NCI-H2107 (cell line): ENCODE measurements at places on chromosomes 5 and 9.

DNA sequence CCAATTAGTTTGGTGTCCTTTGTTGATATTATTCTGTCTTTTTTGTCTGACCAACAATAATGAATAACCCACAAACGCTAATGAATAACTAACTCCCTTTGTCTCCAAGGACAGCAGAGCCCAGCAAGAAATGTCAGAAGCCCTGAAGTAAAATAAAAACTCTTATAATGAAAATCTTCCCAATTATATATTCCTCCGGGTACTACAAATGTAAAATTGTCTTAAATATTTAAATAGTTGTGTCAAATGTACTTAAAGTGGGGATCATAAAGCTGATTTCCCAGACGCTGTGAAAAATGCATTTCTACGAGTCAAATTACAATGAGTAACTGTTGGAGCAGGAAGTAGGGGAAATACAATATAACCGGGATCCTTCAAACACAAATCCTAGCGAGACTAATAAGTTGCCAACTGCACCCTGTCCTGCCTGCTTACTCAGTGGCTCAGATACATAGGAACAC lies 22.3 kb downstream of the GLIS3 start:
- DNase-seq: no peak

GRCh38 chr5:103340717-103341388 lies 82.3 kb downstream of the MACIR start:
- DNase-seq: no peak

DNA sequence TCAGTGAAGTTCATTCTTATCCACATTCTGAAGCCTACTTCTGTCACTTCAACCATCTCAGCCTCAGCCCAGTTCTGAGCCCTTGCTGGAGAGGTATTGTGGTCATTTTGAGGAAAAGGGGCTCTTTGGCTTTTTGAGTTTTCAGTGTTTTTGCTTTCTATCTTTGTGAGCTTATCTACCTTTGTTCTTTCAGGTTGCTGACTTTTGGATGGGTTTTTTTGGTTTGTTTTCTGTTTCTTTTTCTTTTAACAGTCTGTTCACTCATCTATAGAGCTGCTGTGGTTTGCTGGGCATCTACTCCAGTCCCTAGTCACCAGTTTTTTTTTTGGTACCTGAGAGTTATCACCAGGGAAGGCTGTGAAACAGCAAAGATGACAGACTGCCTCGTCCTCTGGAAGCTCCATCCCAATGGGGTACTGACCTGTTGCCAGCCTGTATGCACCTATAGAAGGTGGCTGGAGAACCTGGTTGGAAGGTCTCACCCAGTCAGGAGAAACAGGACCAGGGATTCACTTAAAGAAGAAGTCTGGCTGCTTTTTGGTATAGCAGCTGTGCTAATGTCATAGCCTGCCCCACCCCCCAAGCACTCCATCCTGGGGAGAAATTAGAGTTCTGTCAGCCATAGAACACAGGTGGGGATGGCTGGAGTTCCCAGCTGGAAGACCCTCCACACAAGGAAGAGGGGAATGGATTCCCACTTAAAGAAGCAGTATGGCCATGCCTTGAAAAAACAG lies 138.6 kb upstream of the TSLP start:
- no peak for DNase-seq

GRCh38 chr5:146344155-146345118 lies 5.8 kb downstream of the POU4F3 start:
- no peak for DNase-seq

GRCh38 chr9:111405701-111406100 lies 75.7 kb upstream of the OR2K2 start:
- DNase-seq: no peak

GRCh38 chr9:87097238-87097637 lies 149.9 kb upstream of the GAS1 start:
- DNase-seq: no peak

DNA sequence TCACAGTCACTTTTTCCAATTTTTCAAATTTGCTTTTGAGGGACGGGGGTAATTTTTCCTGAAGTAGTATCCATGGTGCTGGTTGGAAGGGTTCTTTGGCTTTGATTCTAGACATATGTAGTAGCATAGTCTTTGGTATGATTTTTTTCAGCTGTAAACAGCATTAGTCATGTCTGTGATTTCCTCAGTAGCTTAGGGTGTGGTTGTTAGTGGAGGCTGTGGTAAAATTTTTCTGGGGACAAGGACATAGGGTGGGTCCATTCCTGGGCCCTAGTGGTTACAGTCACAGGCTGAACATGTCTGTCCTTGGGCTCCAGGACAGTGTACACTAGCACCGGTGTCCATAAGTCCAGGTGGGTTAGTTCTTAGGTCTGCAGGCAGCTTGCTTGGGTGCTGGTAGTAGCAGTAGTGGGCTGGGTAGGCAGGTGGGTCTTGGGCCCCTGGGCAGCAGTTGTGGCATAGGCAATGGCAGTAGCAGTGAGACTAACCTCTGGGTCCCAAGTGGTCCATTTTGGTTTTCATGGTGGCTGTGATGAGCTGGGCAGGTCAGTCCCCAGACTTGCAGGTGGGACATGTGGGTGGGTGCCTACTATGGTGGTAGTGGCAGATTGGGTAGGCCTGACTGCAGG lies 100.0 kb upstream of the CXCL14 start:
- no peak for DNase-seq

DNA sequence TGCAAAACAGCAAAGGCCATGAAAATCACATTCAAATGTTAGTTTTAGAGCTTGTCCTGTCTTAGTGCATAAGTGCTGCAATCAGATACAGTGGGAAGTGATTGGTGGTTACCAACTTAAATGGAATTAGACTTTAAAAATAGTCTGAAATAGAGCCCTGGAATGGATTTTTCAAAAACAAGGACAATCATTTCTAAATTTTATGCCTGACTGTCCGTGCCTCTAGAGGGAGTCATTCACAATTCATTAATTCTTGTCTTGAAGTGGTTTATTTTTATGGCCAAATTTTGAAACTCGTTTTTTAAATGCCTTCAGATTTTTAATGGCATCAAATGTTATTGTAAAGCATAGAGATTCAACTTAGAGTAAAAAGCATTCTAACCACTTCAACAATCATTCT lies 561.8 kb upstream of the DAB2 start:
- DNase-seq: no peak

DNA sequence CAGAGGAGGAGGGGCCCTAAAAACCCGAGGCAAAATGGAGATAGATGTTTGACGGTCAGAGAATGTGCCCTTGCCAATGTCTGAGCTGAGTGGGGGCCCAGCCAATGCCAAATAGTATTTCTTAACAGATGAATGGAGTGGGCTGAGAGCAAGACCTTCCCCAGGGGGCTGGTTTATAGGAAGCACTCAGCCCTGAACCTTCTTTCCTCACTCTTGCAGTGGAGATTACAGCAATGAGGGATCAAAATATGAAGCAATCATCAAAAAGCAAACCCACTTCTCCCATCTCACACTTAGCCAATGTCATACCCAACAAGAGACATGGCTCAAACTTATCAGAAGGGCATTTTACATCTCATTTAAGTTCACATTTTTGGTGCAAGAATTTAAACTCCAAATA lies 350.3 kb downstream of the GADD45G start:
- no peak for DNase-seq

DNA sequence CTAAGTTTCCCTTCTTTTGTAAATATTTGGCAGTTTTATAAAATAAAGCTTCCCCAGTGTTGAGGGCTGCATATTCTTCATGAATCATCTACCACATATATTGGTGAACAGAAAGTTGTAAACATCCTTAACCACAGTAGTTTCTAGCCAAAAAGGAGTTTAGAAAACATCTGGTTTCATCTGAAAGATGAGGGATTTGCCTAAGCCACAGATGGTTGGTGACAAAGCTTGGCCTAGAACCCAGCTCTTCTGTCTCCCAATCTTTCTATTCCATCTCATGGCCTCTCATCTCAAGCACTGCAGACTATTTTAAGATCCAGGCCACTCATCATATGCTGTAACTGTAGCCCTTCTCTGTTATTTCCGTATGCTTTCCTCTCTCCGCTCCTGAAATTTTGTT lies 232.3 kb upstream of the TRPM3 start:
- no peak for DNase-seq

- no peak for DNase-seq
Observed at GRCh38 chr5:72451741-72452505, 55.3 kb downstream of the ZNF366 start.

DNA sequence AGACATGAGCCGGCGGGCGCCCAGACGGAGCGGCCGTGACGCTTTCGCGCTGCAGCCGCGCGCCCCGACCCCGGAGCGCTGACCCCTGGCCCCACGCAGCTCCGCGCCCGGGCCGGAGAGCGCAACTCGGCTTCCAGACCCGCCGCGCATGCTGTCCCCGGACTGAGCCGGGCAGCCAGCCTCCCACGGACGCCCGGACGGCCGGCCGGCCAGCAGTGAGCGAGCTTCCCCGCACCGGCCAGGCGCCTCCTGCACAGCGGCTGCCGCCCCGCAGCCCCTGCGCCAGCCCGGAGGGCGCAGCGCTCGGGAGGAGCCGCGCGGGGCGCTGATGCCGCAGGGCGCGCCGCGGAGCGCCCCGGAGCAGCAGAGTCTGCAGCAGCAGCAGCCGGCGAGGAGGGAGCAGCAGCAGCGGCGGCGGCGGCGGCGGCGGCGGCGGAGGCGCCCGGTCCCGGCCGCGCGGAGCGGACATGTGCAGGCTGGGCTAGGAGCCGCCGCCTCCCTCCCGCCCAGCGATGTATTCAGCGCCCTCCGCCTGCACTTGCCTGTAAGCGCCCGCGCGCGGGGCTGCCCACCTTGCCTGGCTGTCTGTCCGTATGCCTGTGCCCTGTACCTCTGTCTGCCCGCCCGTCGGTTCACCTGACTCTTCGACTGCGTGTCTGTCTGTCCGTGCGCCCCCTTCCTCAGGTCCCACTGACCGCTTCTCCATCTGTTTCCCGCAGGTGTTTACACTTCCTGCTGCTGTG lies 412 bp downstream of the FGF18 start:
- DNase-seq: no peak

DNA sequence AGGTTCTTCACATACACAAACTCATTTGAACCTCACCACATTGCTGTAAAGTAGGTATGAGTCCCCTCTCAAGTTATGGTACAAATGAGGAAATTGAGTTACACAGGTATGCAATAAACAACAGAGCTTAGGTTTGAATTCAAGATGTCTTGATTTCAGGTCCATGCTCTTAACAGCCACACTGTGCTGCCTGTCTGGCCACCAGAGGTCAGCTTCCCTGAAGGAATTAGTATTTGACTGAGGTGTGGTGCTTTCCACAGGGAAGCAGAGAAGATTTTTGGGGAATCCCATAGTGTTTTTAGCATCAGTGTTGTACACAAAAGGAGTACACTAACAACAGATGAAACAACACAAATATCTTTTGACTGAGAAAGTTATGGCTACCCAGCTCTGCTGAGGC lies 94.4 kb upstream of the ITGA1 start:
- no peak for DNase-seq

GRCh38 chr5:154446195-154447088 lies 645 bp downstream of the SAP30L start:
- no peak for DNase-seq

DNA sequence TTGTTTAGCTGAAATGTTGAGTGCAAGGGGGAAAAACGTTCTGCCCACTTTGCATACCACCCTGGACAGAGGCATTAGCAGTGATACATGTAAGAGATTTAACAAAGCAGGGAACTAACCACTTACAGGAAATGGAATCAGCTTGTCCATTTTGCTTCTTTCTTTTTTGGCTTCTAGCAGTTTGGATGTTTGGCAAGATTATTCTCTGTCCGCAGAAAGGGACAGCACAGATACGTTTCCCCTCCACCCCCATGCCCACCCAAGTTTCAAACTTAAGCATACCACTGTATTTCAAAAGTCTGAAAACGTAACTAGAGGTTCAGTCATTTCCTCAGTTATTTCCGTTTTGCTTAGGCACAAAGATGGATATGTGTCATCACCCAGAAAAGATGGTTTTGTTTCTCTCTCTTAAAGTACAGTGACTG lies 118.4 kb downstream of the GDNF start:
- DNase-seq: no peak

DNA sequence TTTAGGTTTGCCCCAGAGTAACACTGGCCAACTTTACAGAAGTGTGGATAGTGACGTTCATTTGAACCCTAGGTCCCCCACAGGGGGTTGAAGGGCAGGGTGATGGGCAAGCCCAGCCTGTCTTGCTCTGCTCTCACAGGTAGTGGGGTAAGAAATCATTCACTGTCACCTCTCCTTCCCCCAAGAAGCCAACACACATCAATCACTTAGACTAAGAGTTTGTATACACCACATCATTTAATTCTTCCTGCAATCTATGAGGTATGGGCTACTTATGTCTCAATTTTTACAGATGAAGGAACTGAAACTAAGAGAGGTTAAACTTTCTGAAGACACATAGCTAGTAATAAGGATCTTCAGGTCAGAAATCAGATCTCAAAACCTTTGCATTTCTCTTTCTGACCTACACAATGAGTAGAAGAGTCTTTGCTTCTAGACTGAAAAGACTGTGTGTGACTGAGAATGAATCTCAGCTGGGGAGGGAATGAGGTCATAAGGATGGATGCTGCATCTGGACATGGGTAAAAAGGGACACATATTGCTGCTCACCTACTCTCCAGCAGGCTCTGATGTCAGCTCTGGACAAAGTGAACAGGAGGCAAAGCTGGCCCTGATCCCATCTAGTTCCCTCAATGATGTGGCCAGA lies 81.0 kb upstream of the EQTN start:
- DNase-seq: no peak

- no peak for DNase-seq
Observed at GRCh38 chr5:88826646-88827585, 56.1 kb downstream of the MEF2C start.

DNA sequence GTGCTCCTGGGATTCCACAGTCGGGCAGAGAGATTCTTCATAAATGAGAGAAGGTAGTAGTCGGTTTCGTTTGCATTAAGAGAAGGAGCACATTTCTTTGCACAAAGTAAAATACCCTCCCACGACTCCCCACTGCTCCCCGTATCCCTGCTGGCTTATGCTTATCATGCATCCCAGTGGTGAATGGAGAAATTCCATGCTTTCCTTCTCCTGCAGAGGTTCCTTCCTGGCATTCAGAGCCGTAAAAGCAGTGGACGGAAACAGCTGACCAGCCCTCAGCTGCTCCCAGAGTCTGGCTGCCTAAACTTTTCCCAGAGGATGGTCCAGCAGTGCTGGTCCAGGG lies 93.1 kb downstream of the C9orf152 start:
- DNase-seq: no peak

DNA sequence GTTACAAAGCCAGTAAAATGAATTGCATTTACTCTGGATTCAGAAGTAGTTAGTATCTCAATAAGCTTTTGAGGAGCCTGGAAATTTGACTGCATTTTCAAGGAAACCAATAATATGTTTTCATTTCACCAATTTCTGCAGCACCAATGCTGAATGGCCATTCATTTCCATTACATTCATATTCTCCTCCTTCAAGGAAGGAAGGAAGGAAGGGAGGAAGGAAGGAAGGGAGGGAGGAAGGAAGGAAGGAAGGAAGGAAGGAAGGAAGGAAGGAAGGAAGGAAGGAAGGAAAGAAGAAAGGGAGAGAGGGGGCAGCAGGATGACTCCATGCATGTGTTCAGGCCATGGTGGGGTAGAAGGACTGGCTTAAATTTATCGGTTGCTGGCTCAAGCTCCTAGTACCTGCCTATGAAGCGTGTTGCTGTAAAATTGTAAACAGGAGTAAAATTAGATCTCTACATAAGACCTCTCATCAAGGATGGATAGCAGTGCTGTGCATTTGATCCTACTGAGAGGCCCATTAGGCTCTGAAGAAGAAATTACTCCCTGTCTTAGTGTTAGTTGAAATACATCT lies 498.8 kb upstream of the TNC start:
- DNase-seq: no peak
